ENCODE measurements at places on chromosomes 6 and 20.

- DNase-seq = no peak
Measured at GRCh38 chr6:80148220-80148619, 41.7 kb downstream of the BCKDHB start.

DNA sequence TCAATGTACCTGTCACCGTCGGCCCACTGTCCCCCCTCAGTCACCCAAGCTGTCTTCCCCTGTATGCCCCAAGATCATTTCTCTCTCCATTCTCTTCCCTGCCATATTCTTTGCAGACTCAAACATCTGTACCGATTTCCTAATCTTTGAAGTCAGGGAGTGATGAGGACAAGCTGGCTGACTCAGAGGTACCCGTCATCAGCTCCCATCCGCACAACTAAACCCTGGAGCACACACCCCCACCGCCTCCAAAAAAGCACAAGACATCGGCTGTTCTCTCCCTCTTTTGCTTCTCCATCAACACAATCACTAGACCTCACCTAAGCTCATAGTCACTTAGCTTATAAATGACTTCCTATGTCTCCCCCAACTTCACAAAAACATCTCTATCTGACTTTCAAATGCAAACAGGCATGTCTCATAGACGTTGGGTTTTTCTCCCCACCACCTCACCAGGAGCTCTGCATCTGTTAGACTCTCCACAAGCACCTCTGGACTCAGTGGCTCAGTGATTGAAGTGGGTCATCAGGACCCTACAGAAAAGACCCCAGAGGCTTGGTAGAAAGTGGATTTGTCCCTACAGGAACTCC, 11.5 kb upstream of the NFATC2 start:
- no peak for DNase-seq

DNA sequence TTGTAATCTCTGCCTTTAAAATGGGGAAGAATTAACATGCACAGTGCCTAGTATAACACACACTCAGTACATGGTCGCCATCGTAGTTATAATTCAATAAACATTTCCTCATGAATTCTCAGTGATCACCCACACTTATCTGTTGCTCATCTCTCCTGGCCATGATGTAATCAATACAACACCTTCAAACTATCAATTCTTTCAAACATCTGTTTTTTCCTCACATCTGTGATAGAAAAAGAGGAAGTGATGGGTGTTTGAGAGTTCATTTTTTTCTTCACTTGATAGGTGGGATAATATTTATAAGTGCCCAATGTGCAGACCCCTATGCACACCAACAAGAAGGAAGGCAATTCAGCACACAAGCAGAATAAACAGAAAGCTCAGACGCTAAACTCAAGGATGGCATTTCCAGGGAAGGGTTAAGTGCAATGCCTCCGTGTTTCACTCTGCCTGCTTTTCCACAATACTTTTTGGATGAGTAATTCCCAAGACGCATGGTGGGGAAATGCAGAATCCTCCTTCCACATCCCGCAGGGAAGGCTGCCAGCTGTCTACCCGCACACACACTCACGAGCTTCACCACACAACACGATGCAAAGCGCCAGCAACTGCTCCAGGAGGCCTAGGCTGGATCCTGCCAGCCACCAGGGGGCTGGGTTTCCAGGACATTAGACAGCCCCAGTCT, 100.3 kb downstream of the GMPR start:
- DNase-seq = peak; percentile 44

DNA sequence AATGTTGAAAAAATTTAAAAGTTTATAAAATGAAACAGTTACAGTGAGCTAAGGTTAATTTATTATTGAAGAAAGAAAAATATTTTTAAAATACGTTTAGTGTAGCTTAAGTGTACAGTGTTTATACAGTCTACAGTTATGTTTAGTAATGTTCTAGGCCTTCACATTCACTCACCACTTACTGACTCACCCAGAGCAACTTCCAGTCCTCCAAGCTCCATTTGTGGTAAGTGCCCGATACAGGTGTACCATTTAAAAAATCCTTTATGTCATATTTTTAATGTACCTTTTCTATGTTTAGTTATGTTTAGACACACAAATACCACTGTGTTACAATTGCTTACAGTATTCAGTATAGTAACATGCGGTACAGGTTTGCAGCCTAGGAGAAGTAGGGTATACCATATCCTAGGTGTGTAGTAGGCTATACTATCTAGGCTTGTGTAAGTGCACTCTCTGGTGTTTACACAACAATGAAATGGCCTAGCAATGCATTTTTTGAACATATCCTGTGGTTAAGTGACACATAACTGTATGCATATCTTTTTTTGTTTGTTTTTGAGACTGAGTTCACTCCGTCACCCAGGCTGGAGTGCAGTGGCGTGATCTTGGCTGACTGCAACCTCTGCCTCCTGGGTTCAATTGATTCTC, 26.3 kb downstream of the FLRT3 start:
- no peak for DNase-seq

DNA sequence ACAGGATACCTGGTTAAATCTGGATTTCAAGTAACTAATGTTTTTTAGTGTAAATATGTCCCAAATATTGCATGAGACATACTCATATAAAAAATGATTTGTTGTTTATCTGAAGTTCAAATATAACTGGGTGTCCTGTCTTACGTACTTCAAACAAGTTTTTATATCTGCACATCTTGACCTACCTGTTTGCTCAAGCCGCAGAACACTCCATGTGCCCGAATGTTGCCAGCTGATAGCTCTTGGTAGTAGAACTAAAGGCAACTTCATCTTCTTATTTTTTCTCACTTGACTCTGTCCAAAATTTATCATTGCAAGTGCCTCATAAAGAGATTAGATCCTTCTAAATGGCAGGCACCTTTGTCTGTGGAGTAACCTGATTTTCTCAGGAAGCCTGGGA, 39.1 kb upstream of the KLHL31 start:
- DNase-seq = no peak

- no peak for DNase-seq
Measured at GRCh38 chr6:27825025-27825793, 87.0 kb downstream of the OR2B2 start.

GRCh38 chr6:155216312-155217046, 47.3 kb upstream of the CLDN20 start:
- DNase-seq = peak; percentile 26

- DNase-seq = no peak
Measured at GRCh38 chr6:35673755-35674154, 15.0 kb downstream of the FKBP5 start.

GRCh38 chr20:44187054-44187771, at the start of gene JPH2:
JPH2 (minus strand) TSS chr20:44187188; CDS start chr20:44186705, 483 bp downstream.
- DNase-seq = no peak

- no peak for DNase-seq
Measured at GRCh38 chr6:44132476-44132875, 5.1 kb downstream of the TMEM63B start.

- peak; percentile 30 for DNase-seq
Measured at GRCh38 chr6:42727087-42727611, 4.8 kb upstream of the PRPH2 start.

- no peak for DNase-seq
Measured at GRCh38 chr20:16485401-16485800, 87.8 kb downstream of the KIF16B start.

DNA sequence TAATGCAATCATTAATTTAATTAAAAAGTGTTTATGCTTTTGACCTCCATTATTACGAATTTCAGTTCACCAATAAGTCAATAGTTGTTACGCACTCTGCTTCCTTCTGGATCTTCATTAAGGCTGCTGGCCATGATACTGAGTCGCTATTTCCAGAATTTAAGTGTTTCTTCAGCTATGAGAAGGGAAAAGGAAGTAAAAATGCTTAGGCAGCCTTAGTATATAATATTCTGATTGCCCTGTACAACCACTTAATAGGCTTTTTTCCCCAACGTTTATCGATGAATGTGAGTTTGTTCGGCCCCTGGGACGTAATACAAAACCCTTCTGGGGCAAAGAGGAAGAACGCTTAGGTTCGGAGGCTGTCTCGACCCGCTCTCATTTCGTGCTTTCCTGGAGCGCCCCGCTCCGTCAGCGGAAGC, 644 bp downstream of the OARD1 start:
- no peak for DNase-seq

DNA sequence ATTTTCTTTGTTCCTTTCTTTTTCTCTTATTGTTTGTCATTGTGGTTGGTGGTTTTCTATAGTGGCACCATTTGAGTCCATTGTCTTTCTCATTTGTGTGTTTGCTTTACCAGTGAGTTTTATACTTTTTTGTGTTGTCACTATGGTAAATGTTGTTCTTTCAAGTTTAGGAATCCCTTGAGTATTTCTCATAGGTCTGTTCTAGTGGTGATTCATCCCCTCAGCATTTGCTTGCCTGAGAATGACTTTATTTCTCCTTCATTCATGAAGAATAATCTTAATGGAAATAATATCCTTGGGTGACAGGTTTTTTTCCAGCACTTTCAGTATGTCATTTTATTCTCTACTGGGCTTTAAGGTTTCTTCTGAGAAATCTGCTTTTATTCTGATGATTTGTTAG, 209.2 kb upstream of the ASCC3 start:
- no peak for DNase-seq

GRCh38 chr20:4411744-4412143, 310.0 kb upstream of the PRND start:
- DNase-seq = no peak

- no peak for DNase-seq
Measured at GRCh38 chr20:1660246-1660645, 2.7 kb upstream of the SIRPG start.

DNA sequence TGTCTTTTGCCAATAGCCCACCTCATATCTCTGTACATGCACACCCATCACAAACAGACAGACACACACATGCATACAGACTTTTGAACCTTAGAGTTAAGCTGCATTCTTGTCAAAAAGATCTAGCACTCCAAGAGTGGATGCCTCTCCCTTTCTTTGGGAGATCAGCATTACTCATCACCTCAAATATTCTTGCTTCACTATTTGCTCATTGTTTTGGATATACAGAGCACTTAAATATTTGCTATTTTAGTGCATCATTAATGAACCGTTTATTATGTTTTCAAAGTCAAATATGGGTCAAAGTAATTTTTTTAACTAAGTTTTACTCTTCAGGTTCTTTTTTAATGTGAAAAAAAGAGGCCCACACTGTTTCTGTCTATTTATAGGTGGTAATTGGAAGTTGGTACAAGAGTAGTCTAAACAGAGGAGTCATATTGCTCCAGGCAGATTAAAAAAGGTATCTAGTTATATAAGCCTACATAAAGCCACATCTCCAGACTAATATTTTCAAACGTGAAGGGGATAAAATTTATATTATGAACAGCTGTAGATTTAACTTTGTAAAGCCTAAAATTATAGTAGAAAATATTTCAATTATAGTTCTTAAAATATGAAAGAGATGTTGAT, 102.6 kb downstream of the FLRT3 start:
- no peak for DNase-seq

- DNase-seq = no peak
Measured at GRCh38 chr20:2179233-2179580, 77.6 kb downstream of the STK35 start.

DNA sequence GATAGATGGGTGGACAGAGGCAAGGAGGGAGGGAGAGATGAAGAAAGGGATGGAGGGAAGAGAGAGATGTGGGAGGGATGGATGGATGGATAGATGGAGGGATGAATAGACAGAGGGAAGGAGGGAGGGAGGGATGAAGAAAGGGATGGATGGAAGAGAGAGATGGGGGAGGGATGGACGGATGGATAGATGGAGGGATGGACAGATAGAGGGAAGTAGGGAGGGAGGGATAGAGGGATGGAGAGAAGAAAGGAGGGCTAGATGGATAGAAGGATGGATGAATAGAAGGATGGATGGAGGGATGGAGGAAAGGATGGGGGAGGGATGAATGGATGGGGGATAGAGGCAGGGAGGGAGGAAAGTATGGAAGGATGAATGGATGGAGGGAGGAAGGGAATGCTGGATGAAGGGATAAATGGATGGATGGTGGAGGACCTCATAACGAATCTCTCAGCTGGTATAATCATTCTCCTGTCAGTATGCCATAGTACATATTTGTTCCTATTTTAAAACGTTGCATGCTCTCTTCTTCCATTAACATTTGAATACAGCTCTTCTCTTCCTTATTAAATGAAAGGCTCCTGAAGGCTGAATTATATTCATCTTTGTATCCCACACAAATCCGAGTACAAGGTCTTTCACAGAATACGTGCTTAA, 136.4 kb downstream of the HIVEP2 start:
- DNase-seq = no peak

- peak; percentile 5 for DNase-seq
Measured at GRCh38 chr20:38633577-38634093, 32.0 kb downstream of the ARHGAP40 start.
